ENCODE measurements at places on chromosomes 12 and 14.
A peak's percentile ranks its signal among the peaks of the same experiment; 100 is the strongest.

GRCh38 chr12:114221136-114221833 is 184.7 kb downstream of the TBX5 start:
- no peak for DNase-seq

- DNase-seq, result no peak
These were observed 27.8 kb downstream of the ANKRD9 start for GRCh38 chr14:102481791-102482238.

- no peak for DNase-seq
These were observed 143.7 kb downstream of the NOVA1 start for GRCh38 chr14:26454105-26454504.

- DNase-seq, result no peak
These were observed 404.7 kb downstream of the DAD1 start for GRCh38 chr14:22184157-22184829.

GRCh38 chr14:104304451-104305351 is 166.3 kb downstream of the KIF26A start:
- no peak for DNase-seq

DNA sequence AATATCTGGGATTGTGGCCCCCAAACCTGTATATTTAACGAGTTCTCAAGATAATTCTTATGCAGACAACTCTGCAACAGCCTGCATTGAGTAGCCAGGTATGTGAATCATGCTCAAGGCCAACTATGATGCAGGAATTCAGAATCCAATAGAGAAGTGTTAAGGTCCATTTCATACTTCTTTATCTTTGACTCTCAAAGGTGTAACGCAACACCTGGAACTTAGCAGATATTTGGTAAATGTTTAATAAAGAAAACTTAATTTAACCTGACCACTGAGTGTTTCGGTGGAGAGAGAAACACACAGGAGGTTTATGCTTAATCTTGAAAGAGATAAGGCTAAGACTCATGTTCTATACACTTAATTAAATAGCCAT is 156.5 kb upstream of the PLEKHG7 start:
- no peak for DNase-seq

- no peak for DNase-seq
These were observed 22.1 kb downstream of the ACVR1B start for GRCh38 chr12:51973560-51973959.

GRCh38 chr14:56027916-56028712 is 90.1 kb upstream of the PELI2 start:
- no peak for DNase-seq

GRCh38 chr12:27672051-27672450 is 24.2 kb upstream of the REP15 start:
- DNase-seq, result no peak

DNA sequence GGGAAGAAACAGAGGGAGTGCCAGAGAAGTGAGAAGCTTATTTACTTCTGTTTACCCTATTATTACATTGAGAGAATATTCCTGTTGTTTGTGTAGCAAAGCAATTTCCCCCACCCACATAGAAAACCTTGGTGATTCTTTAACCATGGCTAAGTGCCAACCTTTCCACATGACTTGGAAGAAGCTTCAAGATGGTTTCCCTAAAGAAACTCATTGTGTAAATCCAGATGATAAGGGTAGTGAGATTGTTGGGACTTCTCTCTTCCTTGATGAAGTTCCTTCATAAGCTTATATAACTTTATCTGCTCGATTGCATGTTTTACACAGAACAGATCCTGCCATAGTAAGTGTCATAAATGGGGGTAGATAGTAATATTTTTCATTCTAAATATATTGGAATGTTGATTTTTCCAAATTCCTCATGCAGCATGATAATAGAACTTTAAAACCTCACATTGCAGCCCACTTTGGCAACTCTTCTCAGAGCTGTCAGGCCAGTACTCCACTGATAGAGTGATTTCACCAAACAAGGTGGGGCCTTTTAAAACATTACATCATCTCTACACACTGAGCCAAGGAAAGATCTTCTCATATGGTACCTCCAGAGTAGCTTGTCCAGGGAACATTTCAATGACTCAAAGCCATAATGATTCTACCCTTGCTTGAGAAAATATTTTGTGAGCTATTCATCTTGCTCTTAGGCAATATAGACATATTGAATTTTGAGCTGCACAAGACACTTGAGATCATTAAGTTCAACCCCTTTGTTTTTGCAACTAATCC is 47.8 kb upstream of the KIF21A start:
- no peak for DNase-seq

DNA sequence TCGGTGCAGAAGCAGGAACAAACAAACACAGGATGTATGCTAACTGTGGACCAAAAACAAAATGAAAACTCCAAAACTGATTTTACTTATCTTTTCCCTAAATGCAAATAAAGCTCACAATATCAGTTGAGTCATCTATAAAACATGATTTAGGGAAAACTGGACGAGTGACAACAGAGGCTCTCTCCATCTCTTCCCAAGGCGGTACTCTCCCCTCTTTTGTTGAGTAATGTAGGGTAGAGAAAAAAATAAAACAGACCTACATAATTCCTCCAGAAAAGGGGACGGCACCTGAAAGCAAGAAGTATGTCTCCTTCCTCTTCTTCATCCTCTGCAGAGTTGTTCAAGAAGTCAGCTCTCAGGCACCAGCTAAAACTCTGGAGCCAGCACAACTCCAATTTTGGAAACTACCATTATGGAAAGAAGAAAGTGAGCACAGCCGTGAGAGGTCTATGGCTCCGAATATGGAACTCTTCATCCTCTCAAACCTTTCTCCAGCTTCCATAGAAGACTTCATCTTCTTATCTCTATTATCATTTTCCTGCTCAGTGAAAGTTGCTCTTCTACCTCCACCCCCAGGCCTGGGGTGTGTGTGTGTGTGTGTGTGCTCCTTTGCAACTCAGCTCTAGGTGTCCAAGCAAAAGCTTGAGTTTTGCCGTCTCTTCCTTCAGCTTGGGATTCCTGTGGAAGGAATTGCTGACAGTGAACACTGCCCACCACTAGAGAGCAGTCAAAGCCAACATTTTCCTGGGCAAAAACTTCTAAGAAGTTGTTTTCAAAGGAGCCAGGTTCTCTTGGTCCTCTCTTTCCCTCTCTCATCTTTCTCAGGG is 155.4 kb downstream of the DIO2 start:
- DNase-seq, result peak; percentile 74

DNA sequence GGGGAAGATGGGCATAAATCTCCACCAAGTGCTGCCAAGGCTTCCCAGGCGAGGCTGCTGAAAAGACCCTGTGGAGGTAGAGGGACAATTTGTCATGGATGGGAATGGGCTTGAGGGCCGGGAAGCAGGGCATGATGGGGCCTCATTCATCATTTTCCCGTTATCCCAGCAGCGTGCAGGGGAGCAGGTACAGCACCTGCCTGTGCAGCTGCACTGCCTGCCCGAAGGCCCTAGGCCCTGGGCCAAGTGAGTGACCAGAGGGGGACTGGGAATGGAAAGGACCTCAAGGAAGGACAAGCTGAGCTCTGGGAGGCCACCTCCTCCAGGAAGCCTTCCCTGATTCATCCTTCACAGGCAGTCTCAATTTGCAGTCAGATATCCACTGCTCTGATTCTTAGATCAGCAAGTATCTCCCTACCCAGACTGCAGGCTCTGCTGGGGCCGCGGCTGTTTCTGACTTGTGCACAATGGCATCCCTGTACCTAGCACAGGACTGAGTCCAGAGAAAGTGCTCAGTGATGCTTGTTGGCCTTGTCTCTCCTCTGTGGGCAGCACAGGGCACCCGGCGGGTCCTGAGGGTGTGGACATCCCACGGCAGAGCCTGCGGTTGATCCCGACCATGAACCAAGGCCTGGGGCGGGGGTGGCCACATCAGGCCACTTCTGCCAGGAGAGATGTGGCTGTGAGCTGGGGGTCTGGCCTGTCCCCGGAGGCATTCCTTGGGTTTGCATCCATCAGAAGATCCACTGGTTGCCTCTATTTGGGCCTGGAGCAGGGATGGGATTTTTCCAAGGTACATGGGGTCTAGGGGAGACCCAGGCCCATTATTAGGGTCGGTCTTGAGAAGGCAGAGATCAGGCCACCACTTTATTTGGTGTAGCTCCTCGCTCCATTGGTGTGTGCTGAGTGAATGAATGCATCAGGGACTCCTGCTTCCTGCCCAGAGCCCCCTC is 167.3 kb upstream of the RTL1 start:
- DNase-seq, result no peak

DNA sequence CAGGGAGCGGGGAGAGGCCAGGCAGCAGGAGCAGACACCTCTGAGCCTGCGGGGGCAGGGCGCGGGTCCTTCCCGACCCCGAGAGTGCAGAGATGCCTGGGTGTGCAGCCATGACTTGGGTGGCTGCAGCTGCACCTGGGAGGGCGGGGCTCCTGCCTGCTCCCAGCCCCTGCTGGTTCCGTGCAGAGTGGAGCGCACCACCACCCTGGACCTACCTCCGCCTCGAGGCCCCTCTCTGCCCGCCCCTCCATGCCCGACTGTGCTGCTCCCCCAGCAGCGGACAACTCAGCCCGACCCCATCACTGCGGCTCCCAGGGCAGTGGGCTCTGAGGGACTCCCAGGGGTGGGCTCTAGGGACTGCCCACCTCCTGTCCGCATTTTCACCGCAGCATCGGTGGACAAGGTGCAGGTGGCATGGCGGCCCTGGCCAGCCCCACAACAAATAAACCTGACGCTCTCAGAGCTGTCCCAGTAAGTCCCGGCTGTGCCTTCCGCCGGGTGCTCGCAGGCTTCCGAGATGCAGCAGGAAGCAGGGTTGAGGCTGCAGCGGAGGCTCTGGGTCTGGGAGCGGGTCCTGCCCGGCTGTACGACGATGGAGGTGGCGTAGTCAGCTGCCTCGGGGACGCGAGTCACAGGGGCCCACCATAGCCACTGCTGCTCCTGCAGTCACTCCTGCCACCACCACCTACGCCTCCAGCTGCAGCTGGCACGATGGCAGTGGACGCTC is 392.0 kb upstream of the CCDC196 start:
- no peak for DNase-seq

GRCh38 chr12:91274916-91275315 is 92.3 kb upstream of the DCN start:
- no peak for DNase-seq

DNA sequence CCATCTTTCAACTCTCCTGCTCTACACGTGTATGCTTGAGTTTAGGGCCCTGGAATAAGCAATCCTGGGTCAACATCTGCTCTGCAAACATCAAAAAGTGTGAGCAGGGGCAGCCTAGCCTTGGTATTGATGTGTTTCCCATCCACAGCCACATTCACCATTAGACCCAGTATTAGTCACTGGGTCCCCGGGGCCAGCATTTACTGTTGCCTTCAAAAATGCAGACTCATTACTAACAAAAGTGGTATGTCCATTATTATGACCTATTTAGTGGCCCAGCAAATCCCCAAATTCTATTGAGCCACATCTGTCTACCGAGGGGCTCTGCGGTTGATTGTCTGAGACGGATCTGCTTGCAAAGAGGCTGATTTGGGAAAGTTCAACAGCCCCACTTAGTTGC is 661.8 kb downstream of the DIO2 start:
- no peak for DNase-seq

DNA sequence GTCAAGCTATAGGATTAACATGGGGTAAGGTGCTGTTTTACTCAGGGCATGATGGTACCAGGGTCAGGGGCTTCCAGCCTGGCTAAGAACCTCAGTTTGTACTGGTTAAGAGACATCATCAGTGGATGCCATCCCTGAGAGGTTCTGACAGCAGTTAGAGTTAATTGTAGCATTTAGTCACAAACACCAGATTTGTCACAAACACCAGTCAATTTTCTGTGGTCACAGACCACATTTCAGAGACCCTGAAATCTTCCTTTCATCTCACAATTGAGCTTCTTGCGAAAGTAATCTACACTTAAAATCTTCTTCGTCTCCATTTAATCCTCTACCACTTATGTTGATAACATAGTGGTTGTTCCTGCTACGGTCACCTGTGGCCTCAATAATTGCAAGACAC is 143.0 kb upstream of the EGLN3 start:
- DNase-seq, result no peak

DNA sequence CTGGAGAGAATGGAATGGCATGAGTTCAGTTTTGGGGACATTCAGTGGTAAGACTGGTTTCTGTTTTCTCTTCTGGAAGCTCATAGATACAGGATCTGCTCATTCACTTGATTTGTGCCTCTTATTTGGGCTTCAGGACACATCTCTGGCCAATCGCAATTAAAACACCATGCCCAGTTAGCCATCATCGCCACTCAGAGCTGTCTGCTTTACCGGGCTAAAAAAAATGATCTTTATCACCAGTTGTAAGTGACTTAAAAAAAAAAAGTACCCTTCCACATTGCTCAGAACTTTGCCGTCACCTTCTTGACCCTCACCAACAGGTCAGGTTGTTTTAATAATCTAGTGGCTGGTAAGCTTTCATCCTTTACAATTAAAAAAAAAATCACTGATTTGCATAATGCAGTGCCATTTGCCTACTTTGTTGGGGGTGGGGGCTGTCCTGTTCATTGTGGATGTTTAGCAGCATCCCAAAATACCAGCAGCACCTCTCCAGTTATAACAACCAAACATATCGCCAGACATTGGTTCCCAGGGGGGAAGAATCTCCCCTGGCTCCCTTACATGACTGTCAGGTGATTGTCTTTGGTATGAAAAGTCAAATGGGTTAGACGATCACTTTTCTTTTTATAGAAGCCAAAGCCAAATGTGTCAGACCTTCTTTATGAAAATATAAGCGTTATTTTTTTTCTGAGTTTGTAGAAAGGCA is 150.1 kb downstream of the PRKCH start:
- DNase-seq, result no peak

DNA sequence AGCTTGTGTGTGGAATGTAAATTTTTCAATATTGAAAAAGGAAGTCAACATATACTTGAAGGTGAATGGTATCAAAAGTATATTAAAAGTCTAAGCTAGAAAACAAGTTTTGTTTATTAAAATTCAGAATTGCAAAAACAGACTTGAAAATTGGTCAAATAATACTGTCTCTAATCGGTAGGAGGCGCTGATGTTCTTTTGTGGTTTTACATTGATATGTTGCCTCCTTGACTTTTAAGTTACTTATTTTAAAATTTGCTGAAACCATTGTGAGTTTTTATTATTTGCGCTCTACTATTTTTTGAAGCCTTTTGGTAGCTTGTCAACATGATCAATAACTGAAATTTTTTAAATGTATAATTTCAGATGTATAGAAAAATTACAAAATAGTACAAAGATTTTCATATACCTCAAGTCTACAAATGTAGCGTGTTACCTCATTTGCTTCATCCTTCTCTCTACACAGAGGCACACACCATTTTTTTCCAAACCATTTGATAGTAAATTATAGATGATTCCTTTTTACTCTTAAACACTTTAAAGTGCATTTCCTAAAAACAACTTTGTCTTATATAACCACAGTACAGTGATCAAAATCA is 6.9 kb downstream of the RTRAF start:
- DNase-seq, result no peak

- no peak for DNase-seq
These were observed 43.6 kb upstream of the VSX2 start for GRCh38 chr14:74195623-74196022.

DNA sequence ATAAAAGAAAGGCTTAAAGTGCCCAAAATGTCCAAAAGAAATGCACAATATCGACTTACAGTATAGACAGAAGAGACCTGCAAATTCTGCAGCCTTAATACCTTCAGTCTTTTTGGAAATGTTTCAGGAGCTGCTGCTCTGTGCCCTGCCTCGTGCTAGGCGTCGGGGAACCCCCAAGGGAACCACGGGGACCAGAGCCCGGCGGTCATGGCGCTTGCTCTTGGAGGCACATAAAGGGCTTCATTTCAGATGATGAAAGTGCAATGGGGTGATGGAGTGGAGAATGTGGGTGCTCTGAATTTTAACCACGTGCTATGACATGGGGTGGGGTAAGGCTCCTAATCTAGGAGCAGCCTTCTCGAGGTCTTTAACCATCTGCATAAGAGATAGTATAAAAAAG is 14.8 kb upstream of the AACS start:
- DNase-seq, result no peak

Data from SJCRH30 (cell line).